T-cell (primary cell): ENCODE measurements at places on chromosomes 3 and 15. TPM values are rescaled to one million over a fixed set of nuclear protein-coding genes. Genes with fewer than 3 reads are reported as not detected.

TLR9 gene
- total RNA-seq = 2.9 TPM

CRYGS gene
- 5.5 TPM for total RNA-seq

MSL2 gene
- 92.9 TPM for total RNA-seq

EPB42 gene
- not detected for total RNA-seq

GPR87 gene
- total RNA-seq = not detected

AHSG gene
- 1.8 TPM for total RNA-seq

ZNF501 gene
- total RNA-seq = 2.1 TPM

CD80 gene
- 3.5 TPM for total RNA-seq

ZPLD1 gene
- total RNA-seq = not detected

SLC15A2 gene
- 1.8 TPM for total RNA-seq
